Activated naive CD8-positive, alpha-beta T cell treated with anti-CD3 and anti-CD28 coated beads, Interleukin-2, amount 50 U/mL, for 16 hours (primary cell): ENCODE measurements at places on chromosomes 12 and 14.

DNA sequence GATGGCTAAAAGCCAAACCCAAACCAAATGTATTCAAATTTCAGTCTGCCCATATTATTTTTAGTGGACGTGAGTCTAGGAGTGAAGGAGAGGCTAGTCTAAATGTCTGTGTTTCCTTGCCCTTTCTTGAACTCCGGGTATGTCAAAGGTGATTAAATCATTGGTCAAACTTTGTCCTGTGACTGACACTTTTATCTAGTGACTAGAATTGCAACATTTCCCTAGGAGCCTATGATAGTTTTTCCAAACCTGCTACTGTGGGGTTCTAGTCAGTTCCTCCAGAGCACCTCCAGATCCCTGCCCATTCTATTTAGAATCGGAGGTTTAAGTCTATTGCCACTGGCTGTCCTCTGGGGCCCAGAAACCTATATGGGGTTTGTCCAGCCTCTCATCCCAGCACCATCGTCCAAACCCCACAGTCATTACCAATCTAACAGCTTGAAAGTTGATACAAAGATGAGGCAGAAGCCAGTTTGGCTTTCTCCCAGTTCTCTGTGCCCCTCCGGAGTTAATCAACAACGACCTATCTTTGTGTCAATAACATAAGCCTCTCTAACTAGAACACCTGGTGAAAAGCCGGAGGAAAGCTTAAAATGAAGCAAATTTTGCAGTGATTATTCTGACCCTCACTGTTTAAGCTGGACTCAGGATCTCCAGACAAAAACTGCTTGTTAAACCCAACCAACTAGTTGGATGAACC is 306.7 kb downstream of the ZFP36L1 start:
- no peak for DNase-seq

GRCh38 chr12:116026346-116026745 is 251.1 kb downstream of the MED13L start:
- DNase-seq = no peak

DNA sequence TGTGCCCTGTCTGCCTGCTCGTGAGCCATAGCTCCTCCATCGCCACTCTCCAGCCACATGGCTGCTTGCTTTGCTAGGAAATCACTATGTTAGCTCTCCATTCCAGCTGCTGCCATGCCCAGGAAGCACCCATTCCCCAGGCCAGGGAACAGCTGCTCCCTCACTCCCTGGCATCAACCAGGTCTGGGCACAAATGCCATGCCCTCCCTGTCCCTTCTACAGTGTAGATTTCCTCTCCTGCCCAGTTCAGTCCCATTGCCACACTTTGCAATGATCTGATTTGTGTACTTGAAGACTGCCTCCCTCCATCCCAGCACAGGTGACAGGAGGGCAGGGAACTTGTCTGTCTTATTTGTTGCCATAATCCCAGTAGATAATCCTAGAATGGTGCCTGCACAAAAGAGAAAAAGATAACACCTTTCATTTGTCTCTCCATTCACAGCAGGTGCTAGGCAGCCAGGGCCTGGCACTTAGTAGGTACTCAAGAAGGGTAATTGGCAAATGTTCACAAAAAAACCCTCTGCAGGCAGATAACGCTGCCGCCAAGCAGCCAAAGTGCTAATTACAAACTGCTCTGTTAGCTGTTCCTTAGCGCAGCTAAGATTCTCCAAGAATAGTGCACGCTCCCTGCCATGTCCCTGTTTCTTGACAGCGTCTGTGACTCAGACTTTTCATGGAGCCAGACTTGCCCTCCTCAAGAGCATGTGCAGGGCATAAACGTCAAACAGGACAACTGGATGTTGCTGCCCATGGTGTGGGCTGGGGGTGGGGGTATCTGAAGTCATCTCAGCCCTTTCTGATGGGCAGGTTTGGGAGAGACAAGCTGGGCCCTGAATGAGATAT is 69.1 kb downstream of the ARL6IP4 start:
- no peak for DNase-seq

GRCh38 chr12:74849801-74850200 is 312.2 kb downstream of the ATXN7L3B start:
- DNase-seq = no peak

- no peak for DNase-seq
Measured at GRCh38 chr12:117143008-117143532, 43.9 kb upstream of the TESC start.
